ENCODE measurements at places on chromosomes 3 and 15.
A peak's percentile ranks its signal among the peaks of the same experiment; 100 is the strongest.

DNA sequence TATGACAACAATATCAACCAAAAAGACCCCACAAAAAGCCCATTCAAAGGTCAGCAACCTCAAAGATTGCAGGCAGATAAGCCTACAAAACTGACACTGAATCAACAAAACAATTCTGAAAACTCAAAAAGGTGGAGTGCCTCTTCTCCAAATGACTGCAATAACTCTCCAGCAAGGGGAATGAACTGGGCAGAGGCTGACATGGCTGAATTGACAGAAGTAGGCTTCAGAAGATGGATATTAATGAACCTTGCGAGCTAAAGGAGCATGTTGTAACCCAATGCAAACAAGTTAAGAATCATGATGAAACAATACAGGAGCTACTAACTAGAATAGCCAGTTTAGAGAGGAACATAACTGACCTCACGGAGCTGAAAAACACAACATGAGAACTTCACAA is 20.4 kb upstream of the SLC25A38 start:
- no peak for DNase-seq

GRCh38 chr3:148758303-148758884 is 60.7 kb downstream of the AGTR1 start:
- DNase-seq: no peak

GRCh38 chr3:194772241-194773000 is 86.7 kb downstream of the FAM43A start:
- DNase-seq: no peak

DNA sequence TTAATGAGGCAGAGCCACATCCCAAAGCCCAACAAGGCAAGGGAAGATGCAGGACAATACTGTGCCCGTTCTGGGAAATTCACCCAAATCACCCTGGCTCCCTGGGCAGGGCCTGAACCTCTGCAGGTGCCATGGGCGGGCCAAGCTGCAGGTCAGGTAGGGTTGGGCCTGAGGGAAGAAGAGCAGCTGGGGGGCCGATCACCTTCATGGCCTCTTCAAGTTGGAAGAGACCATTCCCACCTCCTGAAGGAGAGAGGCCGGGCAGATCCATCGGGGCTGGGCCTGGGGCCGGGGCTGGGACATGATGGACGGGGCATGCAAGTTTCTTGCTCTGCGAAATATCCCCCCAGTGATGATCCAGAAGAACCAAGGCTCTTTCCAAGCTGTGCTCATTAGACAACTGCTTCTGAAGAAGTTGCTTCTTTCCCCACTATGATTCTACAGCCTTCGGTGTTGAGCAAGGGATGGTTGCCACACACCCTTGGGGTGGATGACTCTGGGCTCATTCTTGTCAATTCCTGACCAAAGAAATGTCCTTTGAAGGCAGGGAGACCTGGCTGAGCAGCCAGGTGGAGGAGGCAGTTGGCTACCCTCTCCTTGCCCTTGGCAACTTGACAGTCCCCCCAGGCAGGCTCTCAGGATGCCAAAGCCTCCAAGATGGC is 38.2 kb downstream of the KLHL25 start:
- no peak for DNase-seq

DNA sequence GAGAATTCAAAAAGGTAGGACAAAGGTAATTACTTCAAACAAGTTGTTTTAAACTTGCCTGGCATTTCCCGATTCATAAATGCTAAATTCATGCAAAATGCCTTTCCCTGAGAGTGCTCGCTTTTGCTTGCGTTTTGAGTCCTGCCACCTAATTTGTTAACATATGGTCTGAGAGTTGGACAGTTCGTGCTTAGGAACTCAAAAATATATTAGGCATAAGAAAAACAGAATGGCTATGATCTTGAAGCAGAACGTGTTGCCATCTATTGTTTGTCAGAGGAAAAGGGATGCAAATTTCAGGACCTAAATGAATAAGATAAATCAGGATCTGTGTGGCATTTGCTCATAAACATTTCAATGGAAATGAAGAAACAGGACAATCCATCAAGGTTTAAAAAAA is 195.8 kb downstream of the ZMAT3 start:
- DNase-seq: no peak

DNA sequence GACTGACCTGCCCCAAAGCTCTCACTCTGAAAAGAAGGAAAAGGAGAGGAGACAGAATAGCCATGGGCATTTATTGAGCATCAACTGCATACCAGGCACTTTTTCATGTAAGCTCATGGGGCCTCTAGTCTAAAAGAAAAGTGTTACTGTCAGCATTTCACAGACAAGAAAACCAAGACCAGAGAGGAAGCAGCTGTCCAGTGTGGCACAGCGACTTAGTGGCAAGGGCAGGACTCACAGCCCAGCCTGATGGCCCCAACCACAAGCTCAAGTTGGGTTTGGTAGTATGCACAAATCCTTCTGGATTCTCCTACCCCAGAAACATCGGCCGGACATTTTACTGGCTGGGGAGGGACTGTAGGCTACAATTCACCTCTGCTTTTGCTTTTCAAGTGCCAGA is 5.8 kb downstream of the EFCC1 start:
- DNase-seq: no peak

- DNase-seq: no peak
Measured at GRCh38 chr15:89642106-89642505, 13.2 kb downstream of the KIF7 start.

GRCh38 chr3:186628756-186629155 is 11.4 kb upstream of the FETUB start:
- no peak for DNase-seq

DNA sequence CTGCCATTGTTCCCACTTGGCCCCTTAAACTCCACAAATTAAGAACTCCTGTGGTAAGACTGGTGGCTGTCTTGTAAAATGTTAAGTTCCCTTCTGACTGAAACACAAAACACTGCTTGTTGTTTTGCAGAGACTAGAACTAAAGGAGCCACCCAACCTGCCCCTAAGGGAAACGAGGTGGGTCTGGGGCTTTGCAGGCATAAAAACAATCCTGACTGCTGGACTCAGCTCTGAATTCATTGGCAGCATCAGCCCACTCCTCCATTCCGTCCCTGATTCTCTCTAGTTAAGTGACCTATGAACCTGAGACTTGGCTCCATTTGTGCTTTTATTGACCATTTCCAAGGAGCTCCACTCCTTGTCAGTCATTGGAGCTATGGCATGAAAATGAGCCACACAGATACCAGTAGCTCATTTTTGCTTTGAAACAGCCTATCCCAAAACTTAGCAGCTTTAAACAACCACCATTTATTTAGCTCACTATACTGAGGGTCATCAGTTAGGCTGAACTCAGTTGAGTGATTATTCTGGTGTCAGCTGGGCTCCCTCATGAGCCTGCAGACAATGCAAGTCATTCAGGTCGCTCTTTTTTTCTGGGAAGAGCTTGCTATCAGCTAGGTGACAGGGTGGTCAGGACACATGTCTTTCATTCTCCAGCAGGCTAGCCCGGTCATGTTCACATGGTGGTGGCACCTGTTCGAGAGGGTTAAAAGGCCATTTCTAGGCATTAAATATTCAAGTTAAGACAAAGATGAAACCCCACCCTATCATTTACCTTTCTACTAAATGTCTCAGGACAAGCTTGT is 175.1 kb upstream of the CTNNB1 start:
- peak; percentile 46 for DNase-seq

GRCh38 chr3:4939276-4939675 is 40.0 kb upstream of the BHLHE40 start:
- DNase-seq: no peak

DNA sequence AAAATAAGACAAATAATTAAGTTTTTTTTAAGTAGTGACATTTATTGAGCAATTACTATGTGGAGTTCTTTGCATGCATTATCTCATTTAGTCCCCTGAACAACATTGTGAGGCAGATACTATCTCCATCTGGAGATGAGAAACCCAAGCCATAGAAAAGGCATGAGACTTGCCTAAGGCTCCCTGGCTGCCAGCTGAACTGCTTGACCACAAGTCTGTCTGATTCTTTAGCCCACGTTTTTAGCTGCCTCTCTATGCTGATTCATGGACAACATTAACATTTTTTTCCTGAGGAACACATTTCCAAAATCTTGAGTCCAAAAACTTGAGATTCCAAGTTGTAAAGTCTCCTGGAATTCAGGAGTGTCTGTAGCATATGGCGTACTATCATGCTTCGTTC is 263.6 kb upstream of the GOLGA6L4 start:
- no peak for DNase-seq

DNA sequence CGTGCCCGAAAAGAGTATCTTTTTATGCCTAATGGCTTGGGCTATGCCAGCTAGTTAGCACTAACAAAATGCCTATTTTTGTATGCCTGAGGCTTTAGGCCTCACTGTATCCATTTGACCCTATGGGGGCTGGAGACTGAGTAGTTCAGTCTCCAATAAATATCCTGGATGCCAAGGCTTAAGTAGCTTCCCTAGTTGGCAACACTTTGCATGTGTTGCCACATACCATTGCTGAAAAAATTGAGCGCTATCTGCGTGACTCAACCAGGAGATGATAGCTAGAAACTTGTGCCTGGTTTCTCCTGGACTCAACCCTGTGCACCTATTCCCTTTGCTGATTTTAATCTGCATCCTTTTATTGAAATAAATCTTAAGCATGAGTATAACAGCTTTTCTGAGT is 58.4 kb upstream of the ATP2C1 start:
- DNase-seq: no peak

GRCh38 chr15:35444557-35445204 is 101.3 kb downstream of the DPH6 start:
- DNase-seq: peak; percentile 60

DNA sequence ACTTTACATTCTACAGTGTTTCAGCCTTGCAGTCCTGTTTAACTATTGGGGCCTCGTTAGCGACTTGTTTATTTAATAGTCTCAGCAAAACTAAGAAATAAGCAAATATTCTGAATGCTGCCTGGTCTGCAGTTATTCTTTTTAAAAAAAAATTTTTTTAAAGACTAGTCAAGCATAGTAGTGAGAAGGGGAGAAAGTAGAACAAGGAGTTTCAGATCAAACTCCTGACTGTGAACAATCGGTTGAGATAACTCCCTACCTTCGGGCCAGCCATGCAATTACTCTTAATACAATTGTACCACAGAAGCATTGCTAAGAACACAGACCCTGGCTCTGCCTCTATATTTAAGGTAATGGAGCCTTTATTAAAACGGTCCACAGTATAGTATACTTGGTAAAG is 5.8 kb upstream of the DUT start:
- no peak for DNase-seq

DNA sequence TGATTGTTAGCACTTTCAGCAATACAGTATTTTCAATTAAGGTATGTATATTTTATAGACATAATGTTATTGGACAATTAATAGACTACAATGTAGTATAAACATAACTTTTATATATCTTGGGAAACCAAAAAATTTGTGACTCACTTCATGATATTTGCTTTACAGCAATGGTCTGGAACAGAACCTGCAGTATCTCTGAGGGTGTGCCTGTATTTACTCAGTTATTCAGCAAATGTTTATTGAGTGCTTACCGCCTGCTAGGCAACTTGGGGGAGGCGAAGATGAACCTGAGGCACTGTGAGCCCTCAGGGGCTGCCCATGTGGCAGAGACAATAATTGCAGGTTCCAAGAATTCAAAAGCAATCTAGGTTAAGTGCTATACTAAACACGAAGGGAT is 144.8 kb downstream of the GABRB3 start:
- peak; percentile 12 for DNase-seq

DNA sequence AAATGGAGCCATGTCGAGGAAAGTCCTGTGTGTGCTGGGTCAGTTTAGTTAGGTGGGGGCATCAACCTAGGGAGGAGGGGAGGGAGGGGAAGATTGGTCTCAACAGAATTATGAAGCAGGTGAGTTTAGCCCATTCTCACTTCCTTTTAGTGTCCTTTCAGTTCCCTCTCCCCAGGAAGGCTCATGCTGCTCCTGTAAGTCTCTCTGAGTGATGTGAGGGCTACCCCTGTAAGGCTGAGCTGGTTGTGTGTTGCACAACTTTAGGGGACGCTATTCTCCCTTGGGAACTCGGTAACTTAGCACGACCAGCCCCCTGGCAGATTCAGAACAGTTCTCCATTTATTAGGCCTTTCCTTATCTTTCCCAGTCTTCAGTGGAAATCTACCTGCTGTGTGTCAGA is 21.2 kb downstream of the IL5RA start:
- DNase-seq: no peak

DNA sequence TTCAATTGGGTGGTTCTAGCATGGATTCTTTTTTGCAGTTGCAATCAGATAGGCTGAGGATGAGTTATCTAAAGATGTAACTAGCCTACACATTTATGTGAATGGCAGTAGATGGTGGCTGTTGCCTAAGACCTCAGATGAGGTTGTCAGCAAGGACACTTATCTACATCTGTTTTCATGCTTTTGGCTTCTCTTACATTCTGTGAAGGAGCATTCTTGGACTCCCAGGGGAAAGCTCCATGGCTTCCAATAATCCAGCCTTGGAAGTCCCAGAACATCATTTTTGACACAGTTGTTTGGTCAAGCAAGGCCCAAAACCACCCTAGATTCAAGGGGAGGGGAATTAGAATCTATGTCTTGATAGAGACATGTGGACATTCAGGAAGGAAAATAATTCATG is 332.2 kb upstream of the RBMS3 start:
- no peak for DNase-seq

DNA sequence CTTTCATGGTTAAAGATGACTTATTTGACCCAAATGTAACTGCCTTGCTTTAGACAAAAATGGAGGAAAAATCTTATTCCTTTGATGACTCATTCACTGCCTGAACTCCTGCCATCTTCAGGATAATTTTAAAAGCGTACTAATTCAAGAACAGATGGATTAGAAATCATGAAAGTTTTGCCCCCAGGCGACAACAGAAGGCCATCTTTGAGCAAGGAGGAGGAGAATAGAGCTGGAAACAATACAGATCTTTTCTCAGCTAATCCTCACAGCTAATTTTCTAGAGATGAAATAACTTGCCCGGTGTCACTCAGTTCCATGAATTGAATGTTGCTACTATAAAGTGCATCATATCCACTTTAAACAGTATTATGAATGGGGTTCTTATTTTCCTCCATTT is 324.7 kb upstream of the RARB start:
- DNase-seq: no peak

- DNase-seq: no peak
Measured at GRCh38 chr3:100992231-100993012, 799 bp downstream of the ABI3BP start.

GRCh38 chr3:113070681-113071113 is 79.9 kb downstream of the GTPBP8 start:
- DNase-seq: no peak

- DNase-seq: no peak
Measured at GRCh38 chr15:60766391-60767128, 287.6 kb upstream of the ICE2 start.

DNA sequence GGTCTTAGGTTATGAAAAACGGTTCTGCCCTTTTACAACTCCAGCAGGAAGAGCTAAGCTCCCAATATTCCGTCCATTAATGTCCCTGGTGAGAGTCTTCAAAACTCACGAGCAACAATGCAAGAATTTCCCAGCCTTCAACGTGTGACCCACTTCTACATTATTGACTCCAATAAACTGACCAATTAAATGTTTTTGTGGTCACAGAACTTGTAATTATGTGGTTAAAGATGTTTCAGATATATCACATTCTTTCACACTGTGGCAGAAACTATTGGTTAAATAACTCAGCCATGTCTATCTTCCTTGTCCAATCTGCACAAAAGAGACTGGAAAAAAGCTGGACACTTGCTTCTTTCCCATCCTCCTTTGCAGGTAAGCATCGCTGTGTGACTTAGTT is 286.6 kb upstream of the ADAMTS9 start:
- no peak for DNase-seq

- DNase-seq: peak; percentile 25
Measured at GRCh38 chr15:64051407-64052259, 5.3 kb upstream of the DAPK2 start.

- DNase-seq: no peak
Measured at GRCh38 chr15:62503451-62503850, 338.4 kb upstream of the C2CD4B start.

Measured in K562 (cell line).